ENCODE measurements at places on chromosomes 6 and 20.

DNA sequence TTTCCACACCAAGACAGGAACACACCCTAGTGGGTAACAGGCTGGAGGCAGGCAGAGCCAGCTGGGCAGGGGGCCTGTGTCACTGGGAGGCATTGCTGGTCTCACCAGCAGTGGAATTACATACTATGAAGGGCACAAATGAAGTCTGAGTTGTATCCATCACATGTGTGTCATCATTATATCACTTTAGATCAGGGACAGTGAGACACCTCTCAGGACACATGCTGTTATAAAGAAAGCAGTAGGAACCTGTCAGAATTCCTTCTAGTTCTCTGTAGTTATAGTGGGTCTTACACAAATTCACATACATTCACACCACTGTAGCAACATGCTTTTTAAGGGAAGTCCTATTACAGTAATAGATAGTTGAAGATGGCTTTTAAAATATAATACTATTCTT, 63.5 kb upstream of the FYN start:
- no peak for DNase-seq

GRCh38 chr6:25312703-25313102, 33.5 kb downstream of the CARMIL1 start:
- no peak for DNase-seq

DNA sequence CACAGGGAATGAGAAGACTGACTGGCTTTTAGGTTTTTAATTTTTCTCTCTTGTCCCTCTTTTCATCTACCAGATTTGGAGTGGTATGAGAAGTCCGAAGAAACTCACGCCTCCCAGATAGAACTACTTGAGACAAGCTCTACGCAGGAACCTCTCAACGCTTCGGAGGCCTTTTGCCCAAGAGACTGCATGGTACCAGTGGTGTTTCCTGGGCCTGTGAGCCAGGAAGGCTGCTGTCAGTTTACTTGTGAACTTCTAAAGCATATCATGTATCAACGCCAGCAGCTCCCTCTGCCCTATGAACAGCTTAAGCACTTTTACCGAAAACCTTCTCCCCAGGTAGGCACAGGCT, 644 bp downstream of the MAD2L1BP start:
- DNase-seq: no peak

DNA sequence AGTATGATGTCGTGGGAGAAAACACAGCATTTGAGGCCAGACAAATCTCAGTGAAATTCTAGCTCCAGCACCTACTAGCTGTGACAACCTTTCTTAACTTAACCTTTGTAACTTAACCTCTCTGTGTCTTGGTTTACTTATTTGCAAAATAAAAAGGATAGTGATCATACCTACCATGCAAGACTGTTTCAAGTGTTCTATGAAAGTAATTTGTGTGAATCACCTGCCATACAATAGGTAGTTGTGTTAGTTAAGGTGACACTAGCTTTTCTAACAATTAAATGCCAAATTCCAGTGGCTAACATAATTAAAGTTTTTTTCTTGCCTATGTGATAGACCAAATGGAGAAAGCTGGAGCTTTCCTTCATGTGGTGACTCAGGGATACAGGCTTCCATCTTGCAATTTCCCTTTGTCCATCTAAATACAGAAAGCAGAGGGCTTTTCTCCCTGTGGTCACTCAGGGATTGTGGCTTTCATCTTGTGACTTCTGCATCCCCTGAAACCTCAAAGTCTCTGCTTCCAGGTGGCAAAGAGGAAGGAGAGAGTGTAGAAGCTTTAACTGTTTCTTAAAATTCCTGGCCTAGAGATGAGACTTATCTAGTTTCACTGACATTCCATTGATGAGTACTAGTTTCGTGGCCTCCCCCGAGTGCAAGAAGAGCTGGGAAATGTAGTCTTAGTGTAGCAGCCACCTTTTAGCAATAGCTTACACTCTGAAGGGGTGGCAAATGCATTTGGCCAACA, 311.4 kb downstream of the CLIC5 start:
- DNase-seq: no peak

GRCh38 chr20:23122321-23122720, 36.2 kb upstream of the CD93 start:
- DNase-seq: no peak

- DNase-seq: no peak
Measured at GRCh38 chr20:25047766-25048165, 10.2 kb downstream of the ACSS1 start.

DNA sequence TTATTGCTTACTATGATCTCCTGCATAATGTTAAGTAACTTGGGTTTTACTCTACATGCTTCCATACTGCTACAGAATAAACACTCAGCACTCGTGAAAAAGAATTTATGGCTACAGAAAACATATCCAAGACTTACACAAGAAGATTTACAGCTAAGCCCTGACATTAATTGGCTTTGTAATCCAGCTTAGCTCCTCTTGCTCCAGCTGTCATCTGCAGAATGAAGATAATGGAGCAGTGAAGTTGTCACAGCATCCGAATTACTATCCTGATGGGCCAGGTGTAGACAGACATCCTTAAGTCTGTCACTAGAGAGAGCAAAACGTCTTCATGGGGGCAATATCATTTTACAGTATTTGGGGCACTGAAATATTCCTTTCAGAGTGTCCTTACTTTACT, 155.3 kb downstream of the PRKN start:
- DNase-seq: no peak

DNA sequence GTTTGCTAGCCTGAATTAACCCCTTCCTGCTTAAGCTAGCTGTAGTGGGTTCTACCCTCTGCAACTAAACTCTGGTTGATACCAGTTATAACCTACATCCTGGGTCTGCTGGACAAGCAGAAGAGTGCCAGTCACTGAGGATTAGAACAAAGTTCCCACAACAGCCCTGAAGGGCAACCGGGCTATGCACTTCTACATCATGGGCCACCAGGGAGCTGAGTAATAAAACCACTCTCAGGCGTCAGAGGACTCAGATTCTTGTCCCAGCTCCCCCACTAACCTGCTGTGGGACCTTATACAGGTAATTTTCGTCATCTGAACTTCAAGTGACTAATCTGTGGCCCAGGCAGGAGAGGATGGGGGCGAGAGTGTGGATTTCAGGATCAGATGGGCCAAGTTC, 56.8 kb downstream of the EYA2 start:
- no peak for DNase-seq

DNA sequence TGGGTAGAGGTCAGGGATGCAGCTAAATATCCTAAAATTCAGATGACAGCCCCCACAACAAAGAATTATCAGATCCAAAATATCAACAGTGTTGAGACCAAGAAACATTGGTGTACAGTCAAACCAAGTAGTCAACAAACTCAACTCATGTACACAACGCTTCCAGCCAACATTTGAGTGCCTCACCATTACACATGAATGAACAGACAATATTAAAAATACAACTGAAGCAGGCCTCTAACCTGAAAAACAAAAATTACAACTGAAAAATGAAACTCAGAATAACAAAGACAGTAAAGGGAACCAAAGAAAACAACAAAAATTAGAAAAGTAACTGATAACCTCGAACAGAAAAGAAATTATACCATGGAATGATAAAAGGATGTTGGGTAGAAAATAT, 46.2 kb downstream of the HACE1 start:
- no peak for DNase-seq

DNA sequence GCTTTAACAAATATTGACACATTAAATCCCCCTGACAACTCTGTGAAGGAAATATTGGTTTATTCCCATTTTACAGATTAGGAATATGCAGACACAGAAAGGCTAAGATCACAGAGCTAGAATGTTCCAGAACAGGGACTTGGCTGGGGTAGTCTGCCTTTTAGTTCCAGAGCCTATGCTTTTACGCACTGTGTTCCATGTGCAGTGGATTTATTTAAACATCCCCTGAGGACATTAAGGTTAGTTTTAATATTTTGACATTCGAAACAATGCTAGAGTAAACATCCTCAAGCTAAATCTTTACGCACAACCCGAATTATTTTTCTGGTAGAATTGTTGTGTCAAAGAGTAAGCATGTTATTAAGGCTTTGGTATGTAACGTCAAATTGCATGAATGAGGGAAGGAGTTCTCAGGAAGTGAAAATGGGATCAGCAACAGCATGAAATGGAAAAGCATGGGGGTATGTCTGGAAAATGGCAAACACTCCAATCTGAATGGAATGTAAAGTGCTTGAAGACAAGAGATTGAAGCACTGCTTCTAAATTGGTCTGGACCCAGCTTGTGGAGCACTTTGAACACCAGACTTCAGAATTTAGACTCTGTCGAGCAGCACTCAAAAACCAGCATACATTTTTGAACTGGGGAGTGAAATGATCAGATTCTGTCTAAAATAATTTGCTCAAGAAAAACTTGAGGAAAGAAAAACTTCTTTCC, 429.9 kb downstream of the CD83 start:
- DNase-seq: no peak

GRCh38 chr6:169093066-169093723, 160.5 kb downstream of the THBS2 start:
- no peak for DNase-seq

DNA sequence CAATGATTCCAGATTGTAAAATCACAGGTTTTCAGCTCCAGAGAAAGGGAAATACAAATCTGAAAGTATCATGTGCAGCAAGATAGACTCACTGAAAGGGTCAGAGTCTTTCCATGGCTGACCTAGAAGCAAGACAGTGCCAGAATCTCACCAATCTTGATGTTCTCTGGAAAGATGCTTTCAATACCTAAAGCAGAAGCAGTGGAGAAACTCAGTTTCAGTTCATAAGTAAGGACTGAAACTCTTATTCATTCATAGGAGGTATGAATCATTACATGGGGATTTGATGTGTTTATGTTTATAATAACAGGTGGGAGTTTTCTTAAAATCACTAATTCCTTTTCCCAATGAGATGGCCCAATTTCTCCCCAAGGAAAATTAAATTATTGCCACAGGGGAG, 42.5 kb downstream of the SLC2A12 start:
- DNase-seq: no peak

- no peak for DNase-seq
Measured at GRCh38 chr6:166278579-166279392, 29.4 kb downstream of the PRR18 start.

- DNase-seq: no peak
Measured at GRCh38 chr6:48475275-48475674, 364.3 kb upstream of the PTCHD4 start.

Measured in GDM1 (cell line).